CD4-positive, alpha-beta memory T cell (primary cell): ENCODE measurements at places on chromosomes 1 and 21.
A peak's percentile ranks its signal among the peaks of the same experiment; 100 is the strongest.

DNA sequence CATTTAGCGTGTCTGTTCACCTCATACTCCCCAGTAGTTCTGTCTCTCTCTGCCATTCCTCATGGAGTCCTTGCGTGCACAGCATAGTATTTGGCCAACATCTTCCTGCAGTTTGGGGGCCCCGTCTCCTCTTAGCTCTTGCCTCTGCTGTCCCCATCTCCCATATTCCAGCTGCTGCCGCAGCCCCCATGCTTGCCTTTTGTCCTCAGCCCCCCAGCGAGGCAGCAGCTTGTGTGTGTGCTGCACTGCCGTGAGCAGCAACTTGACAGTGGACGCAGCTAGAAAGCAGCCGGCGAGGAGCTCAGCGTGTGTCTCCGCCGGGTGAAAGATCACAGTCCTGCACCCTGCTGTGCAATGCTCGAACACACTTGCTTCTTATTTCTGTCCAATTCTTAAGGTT, 164.2 kb upstream of the COL6A1 start:
- DNase-seq: no peak

DNA sequence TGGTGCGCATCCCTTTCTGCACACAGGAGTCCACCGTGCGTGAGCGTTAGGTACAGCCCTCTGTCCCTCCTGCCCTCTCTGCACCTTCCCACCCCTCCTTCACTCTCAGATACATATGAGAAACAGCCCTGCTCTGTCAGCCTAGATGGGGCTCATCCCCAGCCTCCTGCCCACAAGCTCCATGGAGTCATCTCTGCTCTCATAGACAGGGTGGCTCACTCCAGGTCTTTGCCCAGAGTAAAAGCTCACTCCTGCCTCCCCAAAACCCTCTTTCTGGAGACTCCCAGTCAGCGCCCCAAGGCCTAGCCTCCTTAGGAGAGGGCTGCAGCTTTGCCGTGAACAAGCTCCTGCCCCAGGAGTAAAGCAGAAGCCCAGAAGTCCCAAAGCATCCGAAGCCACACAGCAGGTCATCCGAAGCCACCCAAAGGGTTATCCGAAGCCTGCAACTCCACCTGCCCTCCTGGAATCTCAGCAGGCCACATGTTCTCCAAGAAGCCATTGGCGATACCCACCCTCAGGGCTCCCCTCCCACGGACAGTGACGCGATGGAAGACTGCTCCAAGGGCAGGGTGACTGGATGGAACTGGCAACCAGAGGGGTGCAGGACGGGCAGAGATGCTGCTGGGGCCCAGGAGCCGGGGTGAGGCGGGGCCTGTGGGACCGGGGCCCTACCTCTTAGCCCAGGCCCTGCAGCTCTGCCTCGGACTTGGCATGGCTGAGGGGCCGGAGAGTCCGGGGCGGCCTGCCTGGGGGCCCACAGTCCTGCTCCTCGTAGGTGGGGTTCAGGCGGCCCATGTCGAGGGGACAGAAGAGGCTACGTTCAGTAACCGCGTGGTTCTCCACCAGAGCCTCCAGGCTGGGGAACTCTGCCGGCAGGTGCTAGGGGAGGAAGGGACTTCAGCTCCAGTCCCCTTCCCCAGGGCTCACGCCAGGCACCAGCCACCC, 3.6 kb upstream of the KIF17 start:
- no peak for DNase-seq

DNA sequence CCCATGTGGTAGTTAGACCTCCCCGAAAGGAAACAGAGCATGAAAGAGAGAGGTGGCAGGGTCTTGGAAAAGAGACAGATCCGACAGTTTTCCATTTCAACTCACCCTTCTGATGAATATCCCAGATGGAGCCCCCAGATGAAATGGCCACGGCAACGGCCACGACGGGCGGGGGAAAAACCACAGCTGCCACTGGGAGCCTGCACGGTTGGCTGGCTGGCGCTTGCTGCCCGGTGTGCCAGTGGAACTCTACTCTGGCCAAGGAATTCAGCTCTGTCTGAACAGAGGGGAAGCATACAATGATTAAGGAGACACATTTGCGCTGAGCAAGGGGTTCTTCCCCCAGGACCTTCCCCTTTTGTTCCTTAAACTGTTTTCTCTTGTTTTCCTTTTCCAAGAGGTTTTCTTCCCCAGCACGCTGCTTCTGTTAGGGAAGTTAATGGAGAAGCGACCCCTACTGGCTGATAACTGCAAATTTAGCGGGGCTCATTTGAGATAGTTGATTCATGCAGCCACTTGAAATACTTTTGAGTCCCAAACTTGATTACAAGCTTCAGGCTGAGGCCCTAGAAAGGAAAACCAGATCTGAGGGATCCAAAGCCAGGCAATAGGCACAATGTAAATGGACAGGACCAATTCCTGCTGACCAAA, 1122.5 kb downstream of the NCAM2 start:
- no peak for DNase-seq

GRCh38 chr1:86273066-86273465, 116.5 kb upstream of the COL24A1 start:
- no peak for DNase-seq

DNA sequence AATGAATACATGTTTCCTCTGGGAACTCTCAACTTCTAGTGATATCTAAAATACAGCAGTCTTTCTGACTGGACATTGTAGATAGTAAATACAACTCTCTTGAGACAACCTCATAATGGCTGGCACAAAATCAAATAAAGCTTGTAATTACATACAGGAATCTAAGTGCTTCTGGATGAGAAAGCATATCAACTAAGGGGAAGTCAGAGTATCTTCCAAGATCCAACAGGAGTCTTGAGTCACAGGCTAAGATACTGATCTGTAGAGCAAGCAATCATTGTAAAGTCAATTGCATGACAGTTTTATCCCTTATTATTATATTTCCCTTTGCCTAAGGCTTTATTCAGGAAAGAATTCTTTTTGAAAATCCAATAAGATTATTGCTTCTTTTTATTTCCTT, 249.9 kb downstream of the LRRIQ3 start:
- no peak for DNase-seq

GRCh38 chr1:100778748-100779147, 59.2 kb downstream of the VCAM1 start:
- DNase-seq: no peak

- no peak for DNase-seq
Measured at GRCh38 chr21:32065654-32066053, 192.8 kb downstream of the HUNK start.

GRCh38 chr1:153805042-153805745, 30.0 kb downstream of the SLC27A3 start:
- DNase-seq: peak; percentile 85

- DNase-seq: no peak
Measured at GRCh38 chr1:41728403-41729202, 190.1 kb downstream of the HIVEP3 start.

DNA sequence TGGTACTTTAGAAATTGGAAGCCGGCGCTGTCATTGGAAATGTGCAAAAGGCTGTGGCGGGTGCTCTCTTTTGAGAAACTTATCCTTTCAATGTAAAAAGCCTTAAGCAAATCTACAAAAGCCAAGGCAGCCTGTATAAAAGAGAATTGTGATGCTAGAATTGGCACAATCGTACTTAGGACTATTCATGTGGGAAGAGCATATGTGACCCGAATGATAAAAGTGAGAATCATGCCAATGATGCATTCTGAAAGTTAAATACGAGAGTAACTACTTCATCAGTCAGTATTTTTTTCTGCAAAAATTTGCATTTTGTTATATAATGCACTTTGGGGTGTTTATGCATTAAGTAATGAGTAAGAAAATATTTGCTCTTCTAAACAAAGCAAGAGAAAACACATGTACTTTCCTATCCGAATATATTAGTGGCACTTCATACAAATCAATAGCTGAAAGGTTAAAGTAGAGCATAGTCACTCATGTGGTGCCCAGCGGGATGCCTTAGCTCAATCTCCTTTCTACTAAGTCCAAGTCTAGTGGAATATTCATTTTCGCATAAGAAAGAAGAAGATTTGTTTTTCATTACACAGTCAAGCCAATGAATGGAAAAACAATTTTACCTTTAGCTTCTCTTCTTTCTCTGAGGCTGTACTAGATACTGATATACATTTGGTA, 1256.6 kb upstream of the B3GALT2 start:
- no peak for DNase-seq

- no peak for DNase-seq
Measured at GRCh38 chr1:12774801-12775345, 1.3 kb downstream of the PRAMEF12 start.

GRCh38 chr1:207853372-207853757, 57.6 kb downstream of the CD34 start:
- DNase-seq: no peak

DNA sequence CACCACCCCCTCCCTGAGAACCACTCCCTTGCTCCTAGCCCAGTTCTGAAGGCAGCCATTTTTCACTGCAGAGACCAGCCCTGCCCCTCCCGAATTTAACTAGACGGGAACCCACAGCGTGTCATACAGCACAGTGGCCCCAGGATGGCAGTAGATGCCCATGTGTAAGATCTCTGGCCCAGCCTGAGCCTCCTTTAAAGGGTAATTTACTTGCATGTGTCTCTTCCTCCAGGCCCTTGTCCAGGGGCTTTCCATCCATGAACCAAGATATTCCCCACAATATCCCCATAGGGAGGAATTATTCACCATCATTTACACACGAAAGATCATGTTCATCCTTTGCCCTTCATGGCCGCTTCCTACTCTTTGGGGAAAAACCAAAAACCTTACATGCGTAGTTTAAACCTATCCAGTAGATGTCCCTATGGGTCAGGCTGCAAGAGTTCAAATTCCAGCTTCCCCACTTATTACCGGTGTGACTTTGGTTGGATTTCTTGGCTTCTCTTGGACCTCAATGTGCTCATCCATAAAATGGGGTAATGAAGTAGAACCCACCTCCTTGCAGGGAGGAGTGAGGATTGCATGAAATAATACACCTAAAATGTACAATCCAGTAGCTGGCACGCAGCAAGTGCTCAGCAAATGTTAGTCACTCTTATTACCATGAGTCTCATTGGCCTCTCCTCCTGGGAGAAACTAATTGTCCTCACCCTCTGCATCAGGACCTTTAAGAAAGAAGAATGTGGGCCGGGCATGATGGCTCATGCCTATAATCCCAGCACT, 4.0 kb upstream of the LACTBL1 start:
- DNase-seq: peak; percentile 33

DNA sequence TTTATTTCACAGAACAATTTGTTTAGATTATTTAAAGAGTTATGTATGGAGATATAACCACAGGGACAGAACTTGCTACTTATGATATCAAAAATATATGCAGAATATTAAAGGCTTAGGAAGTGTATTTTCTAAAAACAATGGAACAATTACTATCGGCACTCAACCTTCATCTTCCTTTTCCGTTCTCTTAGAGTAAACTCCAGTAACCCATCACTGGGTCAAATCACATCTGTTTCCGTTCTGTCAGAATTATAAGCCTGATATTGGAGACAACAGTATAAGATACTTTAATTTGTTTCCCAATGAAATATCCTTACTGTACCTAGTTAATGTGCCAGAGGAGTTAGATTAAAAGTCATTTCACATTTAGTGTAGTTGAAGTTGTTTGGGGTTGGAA, 32.2 kb downstream of the DTL start:
- no peak for DNase-seq

DNA sequence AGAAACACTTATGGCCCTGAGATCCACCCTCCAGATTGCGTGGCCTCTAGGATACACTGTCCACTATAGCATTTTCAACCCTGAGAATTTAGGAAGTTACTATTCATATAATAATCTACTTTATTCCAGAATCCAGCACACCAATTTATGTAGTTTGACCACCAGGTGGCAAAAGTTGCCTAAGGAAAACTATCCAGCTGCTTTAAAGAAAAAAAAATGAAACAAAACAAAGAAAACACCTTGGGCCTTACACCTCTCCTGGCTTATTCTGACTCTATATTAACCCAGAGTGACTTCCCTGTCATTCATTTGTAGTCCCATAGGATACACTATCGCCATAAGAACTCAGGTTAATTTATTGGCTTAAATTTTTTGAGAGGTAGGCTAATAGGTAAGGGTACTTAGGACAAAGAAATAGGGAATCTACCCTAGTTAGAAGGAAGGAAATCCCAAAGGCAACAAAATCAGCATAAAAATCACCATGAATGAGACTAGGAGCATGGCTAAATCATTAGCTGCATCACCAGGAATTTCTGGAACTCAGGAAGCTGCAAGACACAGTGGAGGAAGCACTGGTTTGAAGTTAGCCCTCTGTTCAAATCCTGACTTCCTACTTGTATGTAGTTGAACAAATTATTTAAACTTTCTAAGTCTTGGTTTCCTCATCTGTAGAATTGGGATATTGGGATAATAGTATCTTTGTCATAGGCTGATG, 107.5 kb downstream of the SPAG17 start:
- DNase-seq: no peak

- DNase-seq: no peak
Measured at GRCh38 chr1:152899883-152900282, 8.5 kb upstream of the IVL start.

DNA sequence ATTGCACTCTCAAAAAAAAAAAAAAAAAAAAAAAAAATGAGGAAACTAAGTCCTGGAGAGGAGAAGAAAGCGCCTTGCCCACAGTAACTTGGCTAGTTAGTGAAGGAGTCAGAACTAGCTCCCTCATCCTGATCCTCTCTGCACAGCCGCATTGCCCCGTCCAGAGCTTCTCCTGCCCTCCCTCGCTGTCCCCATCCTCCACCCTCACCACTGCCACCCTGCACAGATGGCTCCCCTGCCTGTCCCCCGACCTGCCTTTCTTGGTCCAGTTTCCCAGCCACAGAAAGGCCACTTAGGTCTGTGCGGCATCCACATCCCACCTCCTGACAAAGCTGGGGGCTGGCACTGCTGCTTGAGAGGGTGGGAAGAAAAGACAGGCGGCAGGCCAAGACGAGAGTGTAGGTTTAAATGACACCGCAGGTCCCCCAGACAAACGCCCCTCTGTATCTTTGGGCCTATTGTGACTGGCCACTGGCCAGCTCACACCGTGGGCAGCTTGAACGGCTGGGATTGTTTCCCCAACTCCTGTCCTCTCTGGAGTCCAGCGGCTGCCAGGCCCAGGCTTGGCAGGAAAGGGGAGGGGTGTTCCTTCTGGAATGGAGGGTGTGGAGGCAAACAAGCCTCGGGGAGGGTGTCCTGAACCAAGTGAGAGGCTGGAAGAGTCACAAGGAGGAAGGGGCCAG, 20.2 kb downstream of the NCMAP start:
- no peak for DNase-seq

DNA sequence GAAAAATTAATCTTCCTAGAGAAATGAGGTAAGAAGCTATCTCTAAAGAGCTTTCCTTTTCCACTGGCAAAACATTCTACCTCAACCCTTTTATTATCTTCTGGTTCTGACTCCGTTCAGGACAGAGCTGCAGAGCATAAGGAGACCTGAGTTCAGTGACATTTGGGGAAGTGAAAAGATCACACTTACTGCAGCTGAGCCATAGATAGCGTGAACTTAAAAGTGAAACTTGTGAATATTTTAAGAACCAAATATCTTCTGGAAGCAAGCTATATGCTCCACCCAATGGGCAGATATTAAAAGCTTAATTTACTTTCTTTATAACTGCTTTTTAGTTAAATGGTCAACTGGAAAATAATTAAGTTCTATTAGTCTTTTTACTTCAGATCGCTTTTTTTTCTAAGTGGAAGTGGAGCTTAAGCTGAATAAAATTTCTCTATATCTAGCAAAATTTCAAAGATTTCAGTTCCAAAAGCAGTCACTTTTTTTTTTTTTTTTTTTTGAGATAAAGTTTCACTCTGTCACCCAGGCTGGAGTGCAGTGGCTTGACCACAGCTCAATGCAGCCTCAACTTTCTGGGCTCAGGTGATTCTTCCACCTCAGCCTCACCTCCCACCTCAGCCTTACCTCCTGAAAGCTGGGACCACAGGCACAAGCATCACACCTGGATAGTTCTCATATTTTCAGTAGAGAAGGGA, 11.9 kb downstream of the PTPN22 start:
- no peak for DNase-seq
